ENCODE measurements at places on chromosomes 4 and X.
A peak's percentile ranks its signal among the peaks of the same experiment; 100 is the strongest.

GRCh38 chr4:128521156-128521555, 233.5 kb upstream of the PGRMC2 start:
- DNase-seq: no peak

DNA sequence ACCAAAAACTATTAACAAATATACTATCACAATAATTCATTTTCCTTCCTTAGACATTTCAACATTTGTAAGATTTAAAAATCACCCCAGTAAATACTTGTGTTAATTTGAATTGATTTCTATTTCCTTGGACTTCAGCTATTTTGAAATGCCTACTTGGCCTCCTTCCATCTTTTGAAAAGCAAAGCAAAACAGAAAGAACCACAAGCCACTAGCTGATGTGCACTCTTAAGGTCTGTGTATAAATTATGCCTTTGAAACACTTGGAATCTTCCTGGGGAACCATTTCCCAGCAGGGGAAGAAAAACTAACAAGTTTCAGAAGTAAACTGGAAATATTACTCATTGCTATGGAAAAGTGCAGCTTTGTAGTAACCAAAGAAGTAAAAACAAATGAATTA, 139.8 kb downstream of the CLCN4 start:
- peak; percentile 77 for DNase-seq

DNA sequence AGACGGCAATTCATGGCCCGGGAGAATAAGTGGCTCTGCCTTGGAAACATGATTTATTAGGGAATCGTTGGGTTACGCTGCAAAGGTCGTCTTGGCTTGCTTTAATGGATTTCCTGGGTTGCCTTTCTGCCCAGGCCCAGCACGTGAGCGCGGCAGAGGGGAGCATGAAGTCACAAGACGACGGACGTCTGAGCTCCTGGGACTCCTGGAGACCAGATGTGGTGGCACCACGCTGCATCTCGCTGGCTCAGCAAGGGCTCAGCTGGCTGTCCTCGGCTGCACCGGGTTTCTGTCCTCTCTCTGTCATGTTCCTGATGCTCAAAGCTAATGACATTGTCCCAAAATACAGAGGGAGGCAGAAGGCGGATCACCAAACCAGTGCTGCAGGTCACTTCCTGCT, 61.2 kb downstream of the C4orf50 start:
- no peak for DNase-seq

GRCh38 chr4:152074088-152074437, 313.3 kb upstream of the GATB start:
- DNase-seq: no peak

GRCh38 chr4:77671051-77671450, 65.4 kb downstream of the CXCL13 start:
- no peak for DNase-seq

- no peak for DNase-seq
These were observed 979.7 kb downstream of the RAPGEF2 start for GRCh38 chr4:160082432-160083207.

DNA sequence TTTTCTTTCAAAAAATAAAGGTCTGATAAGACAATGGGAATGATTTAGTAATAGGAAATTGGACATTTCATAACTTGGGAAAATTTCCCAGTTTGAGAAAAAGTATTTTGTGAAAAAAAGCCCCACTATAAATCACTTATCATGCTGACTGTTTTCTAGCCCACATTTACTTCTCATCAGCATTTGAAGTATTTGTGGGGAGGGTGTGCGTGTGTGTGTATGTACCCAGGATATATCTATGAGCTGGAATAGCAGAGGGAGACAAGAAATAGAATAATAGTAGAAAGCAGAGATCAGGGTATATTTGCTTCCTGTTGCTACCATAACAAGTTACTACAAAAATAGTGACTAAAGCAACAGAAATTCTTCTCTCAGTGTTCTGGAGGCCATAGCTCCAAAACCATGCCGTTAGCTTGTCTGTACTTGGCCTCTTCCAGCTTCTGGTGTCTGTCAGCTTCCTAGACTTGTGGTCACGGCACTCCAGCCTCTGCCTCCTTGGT, 139.8 kb downstream of the PTTG2 start:
- peak; percentile 98 for DNase-seq

- DNase-seq: no peak
These were observed 89.9 kb downstream of the FTHL17 start for GRCh38 chrX:30981968-30982367.

GRCh38 chrX:56569378-56570057, 6.1 kb downstream of the UBQLN2 start:
- no peak for DNase-seq

- no peak for DNase-seq
These were observed 2054.9 kb downstream of the PCDH7 start for GRCh38 chr4:32775049-32775448.

- no peak for DNase-seq
These were observed 124.0 kb downstream of the TENM3 start for GRCh38 chr4:182367153-182367552.

- DNase-seq: no peak
These were observed 16.8 kb upstream of the NAT8L start for GRCh38 chr4:2042204-2042946.

- DNase-seq: no peak
These were observed 2.7 kb upstream of the TSPAN7 start for GRCh38 chrX:38558686-38559085.

- DNase-seq: no peak
These were observed 9.4 kb upstream of the CPLX1 start for GRCh38 chr4:835148-836002.

DNA sequence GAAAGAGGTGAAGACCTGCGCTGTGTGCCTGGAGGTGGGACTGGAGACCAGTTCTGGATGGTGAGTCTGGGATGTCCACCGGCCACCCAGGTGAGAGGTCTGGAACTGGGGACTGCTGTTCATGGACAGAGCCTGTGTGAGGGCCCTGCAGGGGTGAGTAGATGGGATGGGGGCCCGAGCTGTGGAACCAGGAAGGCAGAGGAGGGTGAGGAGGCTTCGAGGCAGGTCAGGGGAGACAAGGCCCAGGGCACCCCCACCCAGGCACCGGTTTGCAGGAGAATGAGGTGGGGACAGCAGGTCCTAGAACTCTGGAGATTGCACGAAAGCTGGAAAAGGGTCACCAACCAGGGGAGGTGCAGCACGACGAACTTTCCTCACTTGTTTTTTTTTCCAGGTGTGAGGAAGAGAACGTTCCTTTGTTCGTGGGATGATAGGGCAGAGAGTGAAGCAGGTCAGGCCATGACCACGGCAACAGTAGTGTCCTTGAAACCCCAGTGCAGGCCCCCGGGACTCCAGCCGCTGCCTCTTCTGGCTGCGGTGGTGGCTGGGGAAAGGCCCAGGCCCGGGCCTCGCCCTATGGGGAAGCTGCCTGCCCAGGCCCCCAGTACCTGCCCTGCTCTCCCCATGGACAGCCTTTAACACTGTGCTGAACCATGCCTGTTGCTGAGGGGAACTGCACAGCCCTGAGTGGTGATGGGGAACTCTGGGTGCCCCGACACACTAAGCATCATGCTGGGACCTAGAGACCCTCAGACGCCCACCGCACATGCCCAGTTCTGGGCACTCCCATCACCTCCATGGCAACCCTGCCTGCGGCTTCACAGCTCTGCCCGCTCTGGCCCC, 22.9 kb downstream of the TNIP2 start:
- no peak for DNase-seq

DNA sequence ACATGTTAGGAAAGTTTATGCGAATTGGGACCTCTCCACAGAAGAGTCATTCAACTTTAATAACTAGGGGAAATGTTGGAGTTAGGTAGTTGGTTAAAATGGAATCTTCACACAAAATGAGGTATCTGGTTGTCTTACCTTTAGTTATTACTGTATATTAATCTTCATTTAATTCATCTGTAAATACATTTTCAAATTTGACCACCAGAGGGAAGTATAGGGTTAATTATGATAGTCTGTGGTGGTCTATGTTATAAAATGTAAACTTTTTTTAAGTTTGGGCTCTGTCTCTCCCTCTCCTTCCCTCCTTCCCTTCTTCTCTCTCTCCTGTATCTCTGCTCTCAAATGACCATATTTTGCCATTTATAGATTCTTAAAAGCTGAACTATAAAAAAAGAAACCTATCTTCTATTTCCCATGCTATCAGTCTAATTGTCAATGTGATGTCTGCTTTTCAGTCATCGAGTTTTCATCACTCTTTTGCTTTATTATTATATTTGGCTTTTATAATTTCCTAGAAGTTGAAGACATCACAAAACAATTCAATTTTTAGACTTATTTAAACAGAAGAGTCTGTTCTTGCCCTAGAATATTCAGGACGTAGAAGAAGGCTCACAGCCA, 49.8 kb downstream of the TMEM144 start:
- peak; percentile 18 for DNase-seq

DNA sequence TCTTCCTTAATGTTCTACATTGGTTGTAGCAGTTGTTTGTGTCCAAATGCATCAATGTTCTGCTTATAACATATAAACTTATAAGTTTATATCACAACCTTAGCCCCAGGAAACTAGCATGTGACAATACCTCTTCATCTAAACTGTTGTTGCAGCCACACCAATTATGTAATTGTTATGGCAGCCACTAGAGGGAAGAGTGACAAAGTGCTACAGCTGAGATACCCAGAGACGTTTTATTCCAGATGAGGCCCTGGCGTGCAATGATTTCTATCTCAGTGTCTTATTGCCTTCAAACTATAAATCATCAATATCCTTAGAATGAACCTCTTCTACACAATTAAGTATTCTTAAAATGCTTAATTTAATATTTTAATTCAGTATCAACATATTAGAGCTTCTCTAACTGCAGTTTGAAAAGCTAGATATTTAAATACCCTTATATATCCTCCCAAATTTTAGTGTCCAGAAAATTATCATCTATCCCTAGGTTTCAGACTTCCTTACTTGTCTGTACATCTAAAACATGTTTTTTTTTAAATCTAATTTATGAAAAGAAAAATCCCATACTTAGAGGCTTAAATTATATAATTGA, 171.6 kb downstream of the PCDH10 start:
- no peak for DNase-seq

- no peak for DNase-seq
These were observed 27.5 kb downstream of the YY2 start for GRCh38 chrX:21883258-21883657.

DNA sequence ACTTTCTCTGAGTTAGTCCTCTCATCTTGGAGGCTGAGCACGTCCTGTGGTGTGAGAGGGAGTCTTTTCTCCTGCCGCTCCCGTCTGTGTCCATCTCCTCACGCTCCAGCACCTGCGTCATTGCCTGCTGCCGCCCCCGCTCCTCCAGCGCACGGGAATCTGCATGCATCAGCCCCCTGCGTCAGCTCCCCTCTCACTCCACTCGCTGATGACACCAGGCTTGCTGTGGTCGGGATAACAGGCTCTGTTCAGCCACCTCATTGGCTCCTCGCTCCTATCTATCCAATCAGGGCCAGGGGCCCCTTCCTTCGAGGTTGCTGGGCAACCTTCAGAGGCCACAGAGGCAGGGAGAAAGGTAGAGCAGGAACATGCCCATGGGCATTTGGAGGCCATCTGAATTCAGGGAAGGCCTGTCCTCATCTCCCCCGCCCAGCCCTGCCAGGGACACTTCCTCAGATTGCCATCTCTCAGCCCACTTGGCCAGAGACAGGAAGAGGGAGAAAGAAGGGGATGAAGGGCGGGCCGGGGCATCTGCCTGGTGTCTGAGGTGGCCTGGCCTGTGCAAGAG, 9.3 kb downstream of the ZNF185 start:
- peak; percentile 23 for DNase-seq

DNA sequence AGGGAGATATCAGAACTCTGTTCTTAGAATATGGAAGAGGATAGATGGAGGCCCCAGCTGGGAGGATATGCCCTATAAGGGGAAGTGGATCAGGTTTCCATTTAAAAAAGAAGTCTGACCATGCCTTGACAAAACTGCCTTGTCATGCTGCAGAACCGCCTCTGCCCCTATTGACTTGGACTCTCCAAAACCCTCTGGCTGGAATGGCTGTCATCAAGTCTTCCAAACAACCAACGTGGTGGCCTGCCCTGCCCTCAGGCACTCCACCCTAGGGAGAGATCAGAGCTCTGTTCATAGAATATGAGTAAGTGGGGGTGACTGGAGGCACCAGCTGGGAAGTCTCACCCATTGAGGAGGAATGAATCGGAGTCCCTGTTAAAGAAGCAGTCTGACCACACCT, 114.9 kb downstream of the VSIG4 start:
- no peak for DNase-seq

GRCh38 chrX:109735202-109735744, 2.2 kb upstream of the ACSL4 start:
- DNase-seq: no peak

DNA sequence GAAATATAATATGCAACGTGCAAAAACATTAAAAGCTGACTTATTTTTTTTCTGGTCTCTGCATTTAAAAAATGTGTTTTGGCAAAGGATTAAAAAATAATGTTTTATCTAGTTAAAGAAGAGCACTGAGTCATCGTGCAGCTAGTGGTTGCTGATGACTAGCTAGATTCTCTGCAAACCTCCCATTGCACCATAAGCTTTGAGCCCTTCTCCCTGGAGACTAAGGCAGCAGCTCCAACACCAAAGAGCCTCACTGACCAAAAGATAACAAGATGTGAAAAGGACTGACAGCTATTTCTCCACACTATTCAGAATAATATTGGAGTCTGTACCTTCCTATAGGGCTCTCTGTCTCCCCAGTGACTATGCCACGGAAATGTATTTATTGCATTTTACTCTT, 424.3 kb downstream of the SLITRK2 start:
- DNase-seq: no peak

GRCh38 chrX:118208481-118208880, 91.9 kb upstream of the KLHL13 start:
- no peak for DNase-seq

DNA sequence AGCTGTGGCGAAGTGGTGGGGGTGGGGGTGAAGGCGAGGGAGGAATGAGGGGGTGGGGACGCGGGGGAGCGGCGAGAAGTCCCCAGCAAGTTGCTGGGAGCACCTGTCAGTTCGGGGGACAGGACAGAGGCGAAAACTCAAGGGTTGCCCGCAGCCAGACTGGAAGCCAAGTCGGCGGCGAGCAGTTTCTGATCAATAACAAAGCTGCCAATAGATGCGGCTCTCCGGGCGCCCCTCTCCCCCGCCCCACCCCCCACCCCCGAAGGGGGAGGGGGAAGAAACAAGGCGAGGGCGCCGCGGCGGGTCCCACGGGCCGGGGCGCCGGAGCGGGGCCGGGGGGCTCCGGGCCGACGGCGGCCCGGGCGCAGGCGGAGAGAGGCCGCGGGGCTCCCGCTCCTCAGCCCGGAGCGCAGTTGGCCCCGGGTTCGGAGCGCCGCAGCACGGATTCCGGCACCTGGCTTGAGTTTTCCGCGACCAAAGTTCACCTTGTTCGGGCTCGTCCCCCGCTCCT, 379 bp downstream of the PDGFC start:
- DNase-seq: no peak

DNA sequence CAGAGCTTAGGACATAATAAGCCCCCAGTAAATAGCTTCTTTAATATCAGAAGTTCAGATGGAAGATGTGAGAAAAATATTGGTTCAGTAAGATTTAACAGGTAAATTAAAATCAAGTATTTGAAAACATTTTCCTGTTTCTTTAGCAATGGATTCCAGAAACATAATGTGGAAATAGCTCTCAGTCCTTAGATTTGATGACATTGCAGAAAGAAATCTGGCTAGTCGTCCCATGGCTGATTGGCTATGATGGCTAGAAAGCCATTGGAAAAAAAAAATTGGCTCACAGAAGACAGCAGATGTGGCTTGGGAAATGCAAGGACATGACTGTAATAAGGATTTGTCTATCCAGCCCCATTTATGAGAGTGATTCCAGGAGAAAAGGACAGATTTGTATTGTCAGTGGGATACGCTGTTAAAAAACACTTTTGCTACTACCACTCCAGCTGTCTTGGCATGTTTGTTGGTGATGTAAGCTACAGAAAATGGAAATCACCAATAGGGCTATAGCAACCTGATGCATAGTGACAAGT, 78.3 kb downstream of the AR start:
- peak; percentile 23 for DNase-seq

- DNase-seq: peak; percentile 57
These were observed at the start of gene TIMM8A for GRCh38 chrX:101348452-101349192. TSS of gene TIMM8A (minus strand) at chrX:101348742. CDS start at chrX:101348664, 78 bp downstream.
